GM23338 (cell line): ENCODE measurements at places on chromosomes 16 and 17. TPM values are rescaled to one million over a fixed set of nuclear protein-coding genes. Genes with fewer than 3 reads are reported as not detected.

Gene TPSG1
- not detected in 2 replicates for total RNA-seq

GRCh38 chr16:14365200-14365851 is 264.7 kb downstream of the PARN start:
- no peak for DNase-seq
- no peak overlapping the region for H3K4me3 ChIP-seq
- no peaks in the 10 kb centered on the region; the same call in 1 of the 2 replicates for H3K4me1 ChIP-seq
- H3K27ac ChIP-seq: no peak overlapping the region

Gene ECI1
- 117 and 118 TPM in 2 replicates for total RNA-seq

Gene TBX21
- total RNA-seq: not detected in 2 replicates

Gene ITGAD
- total RNA-seq: not detected in 2 replicates
